ENCODE measurements at places on chromosomes 11 and 22.

GRCh38 chr11:6927030-6927617 lies 898 bp downstream of the ZNF215 start:
- no peak for DNase-seq

- no peak for DNase-seq
Measured at GRCh38 chr11:76321820-76322524, 59.0 kb downstream of the THAP12 start.

- peak; percentile 91 for DNase-seq
Measured at GRCh38 chr11:123137431-123138224, 57.4 kb downstream of the CLMP start.

DNA sequence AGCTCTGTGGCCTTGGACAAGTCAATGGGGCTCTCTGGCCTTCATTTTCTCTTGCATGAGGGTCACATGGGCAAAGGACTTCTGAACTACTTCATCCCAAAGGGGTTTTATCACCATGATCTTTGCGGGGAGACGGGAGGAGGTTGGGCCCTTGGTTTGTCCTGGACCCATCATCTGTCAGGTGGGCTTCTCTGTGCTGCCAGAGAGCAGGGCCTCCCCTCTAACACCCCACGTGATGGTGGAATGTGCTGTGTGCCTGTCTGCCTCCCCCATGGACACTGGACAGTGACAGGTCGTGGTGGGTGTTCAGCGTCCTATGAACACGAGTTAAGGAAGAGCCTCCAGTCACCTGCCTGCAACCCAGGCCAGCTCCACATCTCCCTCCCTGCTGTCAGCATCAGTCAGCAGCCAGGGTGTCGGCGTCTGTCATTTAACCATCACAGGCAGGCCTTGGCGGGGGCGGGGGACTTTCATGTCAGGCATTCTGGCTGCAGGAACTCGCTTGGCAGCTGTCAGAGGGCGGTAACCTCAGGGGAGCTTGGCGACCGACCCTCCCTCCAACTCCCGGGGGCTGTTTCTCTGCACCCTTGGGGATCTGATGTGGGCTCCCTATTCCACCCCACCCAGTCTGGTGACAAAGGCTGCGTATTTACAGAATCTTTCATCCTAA lies 2.6 kb upstream of the SUN2 start:
- no peak for DNase-seq

- no peak for DNase-seq
Measured at GRCh38 chr11:10002221-10002620, 291.8 kb downstream of the SBF2 start.

DNA sequence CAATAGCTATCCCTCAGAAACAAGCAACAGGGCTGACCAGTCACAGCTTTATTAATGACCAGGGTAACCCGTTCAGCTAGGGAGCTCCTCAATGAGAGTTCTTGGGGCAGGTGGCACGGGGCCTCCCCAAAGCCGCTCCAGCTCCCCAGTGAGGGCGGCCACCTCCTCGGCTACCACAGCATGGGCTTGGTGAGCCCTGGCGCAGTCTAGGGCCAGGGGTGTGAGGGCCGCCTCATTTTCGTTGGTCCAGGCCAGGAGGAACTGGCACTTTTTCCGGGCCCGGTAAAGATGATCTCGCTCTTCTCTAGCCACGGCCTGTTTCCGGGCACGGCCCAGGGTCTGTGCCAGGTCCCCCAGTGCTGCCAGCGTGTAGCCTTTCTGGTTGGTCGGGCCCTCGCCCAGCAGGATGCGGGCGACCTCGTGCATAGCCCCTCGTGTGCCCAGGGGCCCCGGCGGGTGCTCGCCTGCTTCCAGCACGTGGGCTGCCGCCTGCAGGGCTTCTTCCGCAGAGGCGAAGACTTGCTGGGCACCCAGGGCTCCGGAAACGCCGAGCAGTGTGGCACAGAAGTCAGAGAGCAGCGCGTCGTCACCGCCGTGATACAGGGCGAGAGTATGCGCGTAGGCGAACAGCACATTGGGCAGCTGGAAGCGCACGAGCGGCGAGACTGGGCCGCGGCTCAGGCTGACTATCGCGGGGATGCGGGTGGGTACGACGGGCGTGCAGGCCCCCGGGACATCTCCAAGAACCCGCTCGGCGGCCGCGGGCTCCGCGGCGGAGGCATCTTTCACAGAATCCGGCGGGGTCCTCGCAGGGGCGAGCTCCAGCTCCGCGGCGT lies 913 bp downstream of the ZNHIT2 start:
- DNase-seq, result peak; percentile 14

DNA sequence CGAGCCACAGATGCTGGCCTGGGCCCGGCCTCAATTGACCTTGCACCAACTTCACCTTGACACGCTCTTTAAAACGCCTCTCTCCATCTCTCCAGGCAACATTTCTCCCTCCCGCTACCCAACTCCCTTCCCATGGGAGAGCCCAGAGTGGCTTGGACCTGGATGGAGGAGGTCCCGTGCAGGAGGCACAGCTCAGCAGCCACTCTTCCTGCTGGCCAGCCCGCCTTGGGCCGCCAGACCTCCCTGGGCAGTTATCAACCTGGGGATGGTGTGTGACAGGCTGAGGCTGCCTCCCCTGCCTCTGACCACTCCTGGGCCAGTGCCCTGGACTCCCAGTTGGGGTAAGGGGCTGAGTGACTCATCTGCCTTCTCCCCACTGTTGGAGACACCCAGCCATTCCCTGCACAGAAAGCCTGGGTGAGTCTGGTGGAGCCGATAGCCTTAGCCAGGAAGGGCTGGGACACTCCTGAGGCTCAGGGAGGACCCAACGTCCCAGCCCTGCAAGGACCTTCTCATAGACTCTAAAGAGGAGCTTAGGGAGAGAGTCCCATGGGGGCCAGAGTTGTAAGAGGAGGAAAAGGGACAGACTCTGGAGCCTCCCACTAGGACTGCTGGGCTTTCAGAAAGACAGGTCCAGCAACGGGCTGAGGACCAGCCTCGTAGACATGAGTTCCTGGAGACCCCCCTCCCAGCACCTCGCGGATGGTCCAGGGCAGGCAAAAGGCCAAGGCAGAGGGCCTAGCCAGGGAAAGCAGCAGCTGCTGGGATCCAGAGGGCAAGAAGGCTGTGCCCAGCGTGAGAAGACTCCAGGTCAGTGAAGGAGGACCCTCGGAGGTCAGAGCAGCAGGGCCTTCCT lies 131.7 kb downstream of the CEP164 start:
- DNase-seq, result no peak

- peak; percentile 51 for DNase-seq
Measured at GRCh38 chr11:122214567-122214966, 98.6 kb upstream of the BLID start.

- DNase-seq, result no peak
Measured at GRCh38 chr11:78925387-78925786, 350.7 kb upstream of the NARS2 start.

- DNase-seq, result no peak
Measured at GRCh38 chr11:112859787-112860186, 101.4 kb upstream of the NCAM1 start.

DNA sequence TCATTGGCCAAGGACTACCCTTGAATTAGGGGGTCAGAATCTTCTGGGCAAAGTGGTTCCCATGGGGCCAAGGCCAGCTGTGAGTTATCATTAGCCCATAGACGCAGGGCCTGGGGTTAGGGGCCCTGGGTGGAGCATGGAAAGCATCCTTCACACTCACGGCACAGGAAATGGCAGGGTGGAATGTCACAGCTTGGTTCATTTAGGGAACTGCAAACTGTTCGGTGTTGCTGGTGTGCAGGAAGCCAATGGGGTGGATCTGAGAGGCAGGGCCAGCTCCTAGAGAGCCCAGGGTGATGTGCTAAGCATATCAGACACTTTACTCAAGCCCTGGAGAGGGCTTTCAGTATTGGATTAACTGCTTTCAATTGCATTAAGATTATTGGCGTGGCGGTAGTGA lies 42.9 kb downstream of the TECTA start:
- no peak for DNase-seq

DNA sequence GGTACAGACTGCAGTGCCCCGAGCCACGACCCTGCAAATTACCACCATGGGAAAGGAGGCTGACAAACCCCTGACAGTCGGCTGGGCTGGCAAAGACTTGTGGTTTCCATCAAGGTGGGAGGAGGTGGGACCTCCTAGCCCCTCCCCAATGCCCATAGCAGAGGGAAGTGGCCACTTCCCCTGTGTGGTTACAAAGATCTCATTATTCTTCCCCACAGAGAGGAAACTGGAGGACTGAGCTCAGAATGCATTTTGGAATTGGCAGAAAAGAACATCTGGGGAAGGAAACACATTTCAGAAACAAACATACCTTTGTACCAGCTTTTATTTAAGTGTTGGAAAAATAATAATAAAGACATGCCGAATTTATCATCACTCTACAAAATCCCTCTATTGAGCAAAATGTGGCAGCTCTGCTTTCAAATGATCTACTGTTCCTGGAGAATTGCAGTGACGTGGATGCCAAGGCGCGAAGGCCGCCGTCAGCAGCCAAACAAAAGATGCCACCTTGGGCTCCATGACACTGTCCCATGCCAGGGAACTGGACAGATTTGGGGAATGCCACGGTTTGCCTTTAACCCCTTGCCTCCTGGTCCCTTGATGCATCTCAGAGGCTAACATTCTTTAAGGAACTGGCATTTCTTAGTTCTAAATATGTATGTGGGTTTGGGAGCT lies 169.6 kb downstream of the CRYBB2 start:
- DNase-seq, result no peak

DNA sequence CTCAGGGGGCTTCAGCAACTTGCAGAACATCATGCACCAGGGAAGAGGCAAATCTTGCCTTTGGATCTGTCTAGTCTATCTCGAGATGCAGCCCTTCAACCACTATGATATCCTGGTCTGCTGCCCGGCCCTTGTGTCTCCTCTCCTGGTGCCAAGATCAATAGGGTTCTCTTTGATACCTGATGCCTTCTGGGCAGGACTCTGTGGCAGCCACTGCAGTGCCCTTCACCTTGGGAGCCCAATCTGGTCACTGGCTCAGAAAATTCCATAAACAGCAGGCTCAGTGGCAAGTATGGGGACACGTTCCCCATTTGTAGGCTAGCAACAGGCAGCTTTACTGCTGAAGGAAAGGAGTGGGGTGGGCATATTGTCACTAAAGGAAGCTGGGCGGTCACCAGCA lies 23.4 kb downstream of the SYN3 start:
- no peak for DNase-seq

DNA sequence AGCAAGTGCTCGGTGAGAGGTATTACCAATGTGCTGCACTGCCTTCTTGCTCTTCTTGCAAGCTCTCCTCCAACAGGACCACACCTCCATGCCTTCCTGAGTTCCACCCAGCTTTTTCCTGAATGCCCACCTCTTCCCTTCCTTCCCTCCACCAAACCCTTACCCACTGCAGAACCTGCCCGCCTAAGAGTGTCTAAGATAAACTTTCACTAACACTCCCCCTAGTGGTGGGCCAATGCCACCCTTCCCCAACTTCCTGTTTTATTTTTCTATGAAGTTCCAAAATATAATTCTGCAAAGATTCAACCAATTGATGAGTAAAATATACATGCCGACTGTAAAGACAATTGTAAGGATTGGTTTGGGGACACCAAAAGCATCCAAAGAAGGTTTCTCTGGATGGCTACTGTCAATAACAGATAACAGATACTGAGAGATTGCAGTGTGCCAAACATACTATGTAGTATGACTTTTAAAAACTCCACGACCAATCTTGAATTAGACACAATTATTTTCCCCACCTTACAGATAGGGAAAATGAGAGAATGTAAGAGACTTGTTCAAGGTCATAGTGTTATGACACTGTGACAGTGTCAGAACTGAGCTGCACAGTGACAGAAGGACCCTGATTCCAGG lies 38.6 kb upstream of the BMAL1 start:
- DNase-seq, result peak; percentile 52

GRCh38 chr11:7846003-7846402 lies 49.3 kb upstream of the OR5P2 start:
- DNase-seq, result no peak

DNA sequence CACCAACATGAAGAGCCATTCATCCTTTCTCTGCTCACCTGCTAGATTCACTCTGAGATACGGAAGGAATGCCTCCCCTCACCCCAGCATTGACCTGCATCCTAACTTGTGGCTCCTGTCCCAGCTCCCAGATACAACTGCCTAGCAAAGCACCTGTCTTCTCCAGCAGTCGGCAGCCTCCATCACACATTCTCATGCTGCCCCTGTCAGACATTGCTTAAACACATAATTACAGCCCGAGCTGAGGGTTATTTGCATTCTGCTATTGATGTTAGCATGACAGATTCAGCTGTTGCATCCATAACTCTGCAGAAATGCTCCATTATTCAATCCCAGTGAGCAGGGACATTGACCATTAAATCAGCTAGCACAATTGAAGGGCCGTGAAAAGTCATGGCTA lies 184.4 kb upstream of the NARS2 start:
- DNase-seq, result no peak

GRCh38 chr11:103552086-103552485 lies 442.9 kb downstream of the DYNC2H1 start:
- no peak for DNase-seq

GRCh38 chr22:38286915-38287669 lies 14.3 kb upstream of the TMEM184B start:
- no peak for DNase-seq

DNA sequence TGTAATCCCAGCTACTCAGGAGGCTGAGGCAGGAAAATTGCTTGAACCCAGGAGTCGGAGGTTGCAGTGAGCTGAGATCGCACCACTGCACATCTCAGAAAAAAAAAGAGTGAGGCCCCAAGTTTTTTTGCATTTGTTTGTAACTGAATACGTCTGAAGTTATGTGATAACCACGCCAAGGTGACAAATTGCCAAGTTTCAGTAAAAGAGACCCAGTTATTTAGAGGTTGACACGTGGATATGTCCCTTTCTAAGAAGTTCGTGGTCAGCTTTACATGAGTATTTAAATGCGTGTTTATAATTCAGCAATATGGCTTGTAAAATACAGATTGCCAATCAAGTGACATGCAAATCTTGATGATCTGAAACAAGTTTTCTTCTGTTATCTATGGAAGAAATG lies 8.0 kb downstream of the PPARA start:
- DNase-seq, result no peak

- DNase-seq, result peak; percentile 81
Measured at GRCh38 chr11:113681711-113682413, 24.2 kb downstream of the TMPRSS5 start.

GRCh38 chr22:19122752-19123492 lies 710 bp upstream of the DGCR2 start:
- no peak for DNase-seq

DNA sequence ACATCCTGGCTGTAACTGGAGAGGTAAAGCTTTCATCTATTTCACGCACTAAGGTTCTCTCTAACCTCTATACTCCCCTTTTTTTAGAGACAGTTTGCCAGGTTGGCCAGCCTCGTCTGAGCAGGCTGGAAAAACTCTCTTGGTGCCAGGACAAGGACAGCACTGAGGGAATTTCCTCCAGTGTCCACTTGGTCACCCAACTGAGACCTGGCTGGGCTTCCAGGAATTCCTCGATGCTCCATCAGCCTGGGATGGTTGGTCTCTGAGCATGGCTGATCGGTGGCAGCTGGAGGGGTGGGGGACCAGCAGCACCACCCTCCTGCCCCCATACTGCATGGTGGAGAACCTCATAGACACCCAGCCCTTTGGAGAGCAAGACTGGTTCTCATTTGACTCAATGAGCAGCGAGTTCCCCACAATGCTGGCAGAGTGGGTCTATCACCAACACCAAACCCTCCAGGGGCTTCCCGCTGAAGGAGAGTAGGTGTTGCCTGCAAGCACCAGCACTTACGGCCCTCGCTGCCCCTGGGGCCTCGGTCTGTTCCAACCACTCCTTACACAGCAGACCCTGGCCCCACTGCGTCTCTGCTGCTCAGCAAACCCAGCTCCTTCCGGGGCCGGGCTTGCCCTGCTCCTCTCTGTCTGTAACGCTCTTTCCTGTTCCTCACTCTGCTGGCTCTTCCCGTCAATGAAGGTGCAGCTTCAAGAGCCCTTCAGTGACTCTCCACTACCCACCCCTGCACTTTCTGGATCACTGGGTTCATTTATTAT lies 122.2 kb downstream of the ST3GAL4 start:
- no peak for DNase-seq

GRCh38 chr22:29773233-29773632 lies 6.1 kb downstream of the UQCR10 start:
- DNase-seq, result peak; percentile 47
